ENCODE measurements at places on chromosomes 5 and 9.

GRCh38 chr9:37217161-37217560 lies 96.8 kb downstream of the ZCCHC7 start:
- H3K4me1 ChIP-seq = no peaks in the 10 kb centered on the region
- no peak for DNase-seq

GRCh38 chr9:130214776-130215340 lies 42.7 kb downstream of the NCS1 start:
- DNase-seq = no peak
- H3K4me1 ChIP-seq = peaks cover 3% of the 10 kb centered on the region
- no peak overlapping the region for H3K27ac ChIP-seq
- no peak overlapping the region for H3K4me3 ChIP-seq
- peaks cover 5% of the 10 kb centered on the region for H3K36me3 ChIP-seq

DNA sequence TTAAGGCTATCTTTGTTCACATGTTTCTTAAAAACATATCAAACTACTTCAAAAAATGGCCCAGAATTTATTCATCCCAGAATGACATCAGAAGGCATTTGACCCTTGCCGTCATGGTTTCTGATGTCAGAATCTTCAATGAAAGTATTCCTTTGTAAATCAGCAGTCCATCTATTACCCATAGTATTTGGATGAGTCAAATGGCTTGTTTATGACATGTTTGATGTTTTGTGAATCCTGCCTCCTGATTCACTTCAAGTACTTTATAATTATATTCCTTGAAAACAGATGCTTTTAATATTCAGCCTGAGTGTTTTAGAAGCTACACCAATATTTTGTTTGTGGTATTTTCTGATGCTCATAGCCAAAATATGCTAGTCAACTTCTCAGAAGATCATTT lies 200.8 kb upstream of the MEF2C start:
- no peak overlapping the region for H3K4me3 ChIP-seq
- DNase-seq = no peak
- H3K4me1 ChIP-seq = peaks cover 5% of the 10 kb centered on the region

- H3K4me3 ChIP-seq = no peak overlapping the region
- no peaks in the 10 kb centered on the region for H3K36me3 ChIP-seq
- no peak overlapping the region for H3K27ac ChIP-seq
- DNase-seq = no peak
Measured at GRCh38 chr5:112549127-112549526, 130.1 kb upstream of the EPB41L4A start.

GRCh38 chr9:123447934-123448646 lies 92.1 kb downstream of the CRB2 start:
- no peak overlapping the region for H3K4me3 ChIP-seq
- no peaks in the 10 kb centered on the region for H3K4me1 ChIP-seq
- no peak for DNase-seq

GRCh38 chr5:125326150-125326510 lies 579.7 kb upstream of the ZNF608 start:
- H3K27me3 ChIP-seq = no peaks in the 10 kb centered on the region
- no peaks in the 10 kb centered on the region for H3K4me1 ChIP-seq
- H3K27ac ChIP-seq = no peak overlapping the region
- no peaks in the 10 kb centered on the region for H3K36me3 ChIP-seq

DNA sequence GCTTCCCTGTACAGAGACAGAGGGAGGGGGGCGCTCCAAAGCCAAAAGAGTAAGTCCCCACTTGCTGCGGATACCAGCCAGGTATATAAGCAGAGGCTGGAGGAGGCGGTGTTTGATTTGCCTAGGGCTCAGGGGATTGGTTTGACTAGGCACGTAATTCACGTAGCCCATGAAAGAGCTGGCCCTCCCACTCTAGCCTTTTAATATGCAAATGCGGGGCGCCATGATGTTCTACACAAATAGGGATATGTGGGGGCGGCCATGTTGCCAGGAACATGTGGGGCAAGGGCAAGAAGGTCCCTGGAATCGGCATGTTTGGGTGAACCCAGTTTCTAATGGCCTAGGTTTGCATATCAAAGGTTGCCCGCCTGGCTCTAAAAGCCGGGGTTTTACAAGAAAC lies 3.3 kb upstream of the PRLR start:
- H3K27me3 ChIP-seq = no peaks in the 10 kb centered on the region
- no peak overlapping the region for H3K27ac ChIP-seq
- no peaks in the 10 kb centered on the region for H3K36me3 ChIP-seq
- no peaks in the 10 kb centered on the region for H3K4me1 ChIP-seq
- DNase-seq = no peak

GRCh38 chr5:154138701-154139100 lies 51.8 kb upstream of the GALNT10 start:
- no peaks in the 10 kb centered on the region for H3K27me3 ChIP-seq
- no peak overlapping the region for H3K4me3 ChIP-seq
- H3K36me3 ChIP-seq = no peaks in the 10 kb centered on the region
- DNase-seq = no peak

DNA sequence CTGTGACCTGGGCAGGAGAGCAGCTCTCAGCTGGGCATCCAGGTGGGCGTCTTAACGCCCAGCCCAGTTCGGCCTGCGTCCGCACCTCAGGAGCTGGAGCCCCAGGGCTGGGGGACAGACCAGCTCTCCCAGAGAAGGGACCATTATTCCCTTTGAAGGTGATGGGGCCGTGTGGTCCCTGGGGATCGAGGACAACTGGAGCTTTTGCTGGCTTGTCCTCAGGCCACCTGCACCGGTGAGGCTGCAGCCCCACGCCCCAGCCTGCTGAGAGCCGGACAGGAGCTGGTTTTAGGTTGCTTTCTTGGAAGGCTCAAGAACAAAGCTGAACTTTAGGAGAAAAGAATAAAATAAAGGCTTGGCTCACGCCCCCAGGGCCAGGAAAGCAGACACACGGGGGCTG lies 40.9 kb downstream of the NACC2 start:
- H3K4me3 ChIP-seq = no peak overlapping the region
- peaks cover 24% of the 10 kb centered on the region for H3K4me1 ChIP-seq

GRCh38 chr5:123124859-123125595 lies 36.0 kb downstream of the PRDM6 start:
- DNase-seq = no peak
- H3K4me1 ChIP-seq = no peaks in the 10 kb centered on the region
- H3K36me3 ChIP-seq = no peaks in the 10 kb centered on the region
- H3K27me3 ChIP-seq = no peaks in the 10 kb centered on the region
- H3K4me3 ChIP-seq = no peak overlapping the region

DNA sequence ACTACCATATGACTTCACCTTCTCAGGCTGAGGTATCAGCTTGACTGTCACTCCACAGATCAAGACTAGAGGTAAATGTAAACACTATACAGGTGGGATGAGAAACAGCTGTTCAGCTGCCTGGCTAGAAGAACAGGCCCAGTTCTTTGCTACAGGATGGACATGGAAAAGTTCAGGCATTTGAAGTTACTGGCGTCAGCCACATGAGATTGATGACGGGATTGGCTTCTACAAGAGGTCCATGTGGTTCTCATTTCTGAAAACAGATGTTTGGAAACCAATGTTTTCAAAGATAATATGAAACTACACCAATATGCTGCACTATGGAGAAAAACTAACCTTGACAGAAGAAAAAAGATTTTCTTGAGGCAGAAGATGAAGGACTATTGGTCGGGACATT lies 324.1 kb downstream of the CDH10 start:
- H3K36me3 ChIP-seq = no peaks in the 10 kb centered on the region
- H3K4me3 ChIP-seq = no peak overlapping the region
- H3K27ac ChIP-seq = no peak overlapping the region
- H3K4me1 ChIP-seq = no peaks in the 10 kb centered on the region

GRCh38 chr9:89536145-89536574 lies 38.2 kb upstream of the SEMA4D start:
- DNase-seq = no peak
- H3K4me1 ChIP-seq = no peaks in the 10 kb centered on the region
- H3K4me3 ChIP-seq = no peak overlapping the region
- H3K36me3 ChIP-seq = no peaks in the 10 kb centered on the region
- no peak overlapping the region for H3K27ac ChIP-seq
- H3K27me3 ChIP-seq = no peaks in the 10 kb centered on the region

- H3K4me3 ChIP-seq = no peak overlapping the region
- DNase-seq = no peak
- H3K27me3 ChIP-seq = peaks cover 7% of the 10 kb centered on the region
- no peak overlapping the region for H3K27ac ChIP-seq
- H3K4me1 ChIP-seq = peaks cover 19% of the 10 kb centered on the region
- no peaks in the 10 kb centered on the region for H3K36me3 ChIP-seq
Measured at GRCh38 chr9:132181796-132182313, 20.0 kb downstream of the NTNG2 start.

GRCh38 chr5:6819521-6819920 lies 106.3 kb downstream of the TENT4A start:
- H3K27ac ChIP-seq = no peak overlapping the region
- H3K27me3 ChIP-seq = no peaks in the 10 kb centered on the region
- H3K36me3 ChIP-seq = no peaks in the 10 kb centered on the region
- peaks cover 3% of the 10 kb centered on the region for H3K4me1 ChIP-seq

- H3K4me3 ChIP-seq = no peak overlapping the region
- no peaks in the 10 kb centered on the region for H3K36me3 ChIP-seq
- H3K4me1 ChIP-seq = no peaks in the 10 kb centered on the region
- H3K27me3 ChIP-seq = no peaks in the 10 kb centered on the region
- H3K27ac ChIP-seq = no peak overlapping the region
Measured at GRCh38 chr9:109510506-109510905, 12.4 kb upstream of the PTPN3 start.

DNA sequence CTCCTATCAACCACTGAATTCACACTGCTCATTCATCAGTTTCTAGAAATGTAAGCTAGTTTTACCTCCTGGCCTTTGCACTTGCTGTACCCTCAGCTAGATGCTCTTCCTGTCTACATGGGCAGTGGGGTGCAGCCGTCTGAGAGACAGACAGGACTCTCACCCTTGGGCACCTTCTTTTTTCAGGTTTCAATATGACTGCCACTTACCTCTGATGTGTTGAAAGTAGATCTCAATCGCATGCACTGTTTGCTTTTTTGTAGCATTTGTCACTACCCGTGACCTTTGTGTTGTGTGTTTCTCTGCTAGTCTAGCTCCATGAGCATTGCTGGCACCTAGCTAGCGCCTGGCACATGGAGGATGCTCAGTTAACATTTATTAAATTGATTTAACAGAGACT lies 403.1 kb upstream of the TRPC7 start:
- no peaks in the 10 kb centered on the region for H3K4me1 ChIP-seq
- H3K36me3 ChIP-seq = no peaks in the 10 kb centered on the region
- H3K27me3 ChIP-seq = no peaks in the 10 kb centered on the region
- H3K27ac ChIP-seq = no peak overlapping the region

DNA sequence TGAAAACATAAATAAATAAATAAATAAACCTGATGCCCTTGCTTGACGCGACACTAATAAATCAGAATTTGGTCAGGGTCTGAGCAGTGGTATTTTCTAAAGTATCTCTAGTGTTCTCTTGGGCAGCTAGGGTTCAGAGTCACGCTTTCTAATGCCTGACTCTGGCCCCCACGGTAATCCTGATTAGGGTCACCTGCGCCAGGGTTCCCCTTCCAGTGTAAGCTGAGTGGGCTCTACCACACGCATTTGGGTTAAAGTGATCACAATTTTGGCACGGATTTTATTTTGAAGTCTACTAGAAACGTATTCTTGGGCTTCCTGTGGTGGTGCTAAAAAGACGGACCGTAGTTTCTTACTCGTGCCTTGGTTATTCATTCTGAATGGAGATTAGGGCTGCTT lies 651 bp downstream of the TTC1 start:
- no peak for DNase-seq
- H3K36me3 ChIP-seq = peaks cover 3% of the 10 kb centered on the region

- DNase-seq = no peak
- H3K27me3 ChIP-seq = no peaks in the 10 kb centered on the region
- no peaks in the 10 kb centered on the region for H3K36me3 ChIP-seq
- 0 out of 2 replicates have a peak, but pooled peaks cover 2% of the 10 kb centered on the region for H3K4me1 ChIP-seq
Measured at GRCh38 chr5:136038635-136039034, 9.8 kb downstream of the TGFBI start.

GRCh38 chr9:130701059-130702022 lies 7.8 kb downstream of the EXOSC2 start:
- H3K27ac ChIP-seq = no peak overlapping the region
- no peaks in the 10 kb centered on the region for H3K27me3 ChIP-seq
- peaks cover 52% of the 10 kb centered on the region for H3K36me3 ChIP-seq
- no peak overlapping the region for H3K4me3 ChIP-seq

GRCh38 chr5:38519476-38519875 lies 37.0 kb downstream of the LIFR start:
- H3K4me1 ChIP-seq = no peaks in the 10 kb centered on the region
- no peaks in the 10 kb centered on the region for H3K27me3 ChIP-seq
- no peak overlapping the region for H3K4me3 ChIP-seq
- no peak for DNase-seq

GRCh38 chr9:97412626-97413385 lies 910 bp downstream of the TDRD7 start:
- H3K36me3 ChIP-seq = no peaks in the 10 kb centered on the region
- H3K4me3 ChIP-seq = peak overlapping the region; percentile 84
- H3K27ac ChIP-seq = no peak overlapping the region
- peaks cover 9% of the 10 kb centered on the region for H3K27me3 ChIP-seq

DNA sequence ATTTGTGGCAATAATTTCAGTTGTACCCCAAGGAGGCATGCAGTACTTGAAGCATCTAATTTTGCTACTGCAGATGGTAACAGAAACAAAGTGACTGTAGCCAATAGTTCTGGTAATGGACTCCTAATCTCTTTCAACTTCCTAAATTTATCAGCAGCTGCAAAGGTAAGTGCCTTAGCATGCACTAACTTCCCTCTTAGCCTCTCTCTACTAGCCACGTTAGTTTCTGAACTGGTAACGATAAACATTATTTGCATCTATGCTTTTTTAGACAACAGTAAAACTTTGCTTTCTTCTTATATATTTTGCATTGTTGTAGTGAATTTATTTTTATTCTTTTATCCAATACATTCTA lies 6.2 kb upstream of the CKS2 start:
- H3K4me1 ChIP-seq = no peaks in the 10 kb centered on the region
- no peaks in the 10 kb centered on the region for H3K27me3 ChIP-seq
- no peak for DNase-seq
- H3K36me3 ChIP-seq = no peaks in the 10 kb centered on the region
- no peak overlapping the region for H3K4me3 ChIP-seq

GRCh38 chr5:24732184-24732583 lies 87.4 kb upstream of the CDH10 start:
- no peak overlapping the region for H3K27ac ChIP-seq
- no peak overlapping the region for H3K4me3 ChIP-seq
- no peaks in the 10 kb centered on the region for H3K36me3 ChIP-seq
- no peaks in the 10 kb centered on the region for H3K4me1 ChIP-seq
- H3K27me3 ChIP-seq = no peaks in the 10 kb centered on the region

GRCh38 chr5:120082316-120083068 lies 381.6 kb upstream of the PRR16 start:
- no peaks in the 10 kb centered on the region for H3K36me3 ChIP-seq
- no peaks in the 10 kb centered on the region for H3K27me3 ChIP-seq
- no peak overlapping the region for H3K4me3 ChIP-seq
- no peaks in the 10 kb centered on the region for H3K4me1 ChIP-seq

Measured in iPS DF 6.9 (cell line).